ENCODE measurements at places on chromosomes 7 and 10.
A peak's percentile ranks its signal among the peaks of the same experiment; 100 is the strongest.

GRCh38 chr10:18313626-18314025 is 173.4 kb downstream of the CACNB2 start:
- peak overlapping the region; percentile 72 for H3K27ac ChIP-seq
- H3K36me3 ChIP-seq: no peaks in the 10 kb centered on the region
- DNase-seq: no peak
- no peak overlapping the region for H3K4me3 ChIP-seq

- DNase-seq: no peak
- H3K27me3 ChIP-seq: no peaks in the 10 kb centered on the region
- H3K4me3 ChIP-seq: no peak overlapping the region
- H3K36me3 ChIP-seq: no peaks in the 10 kb centered on the region
- H3K27ac ChIP-seq: no peak overlapping the region
- peaks cover 4% of the 10 kb centered on the region for H3K4me1 ChIP-seq
Measured at GRCh38 chr10:3827266-3827665, 42.3 kb upstream of the KLF6 start.

DNA sequence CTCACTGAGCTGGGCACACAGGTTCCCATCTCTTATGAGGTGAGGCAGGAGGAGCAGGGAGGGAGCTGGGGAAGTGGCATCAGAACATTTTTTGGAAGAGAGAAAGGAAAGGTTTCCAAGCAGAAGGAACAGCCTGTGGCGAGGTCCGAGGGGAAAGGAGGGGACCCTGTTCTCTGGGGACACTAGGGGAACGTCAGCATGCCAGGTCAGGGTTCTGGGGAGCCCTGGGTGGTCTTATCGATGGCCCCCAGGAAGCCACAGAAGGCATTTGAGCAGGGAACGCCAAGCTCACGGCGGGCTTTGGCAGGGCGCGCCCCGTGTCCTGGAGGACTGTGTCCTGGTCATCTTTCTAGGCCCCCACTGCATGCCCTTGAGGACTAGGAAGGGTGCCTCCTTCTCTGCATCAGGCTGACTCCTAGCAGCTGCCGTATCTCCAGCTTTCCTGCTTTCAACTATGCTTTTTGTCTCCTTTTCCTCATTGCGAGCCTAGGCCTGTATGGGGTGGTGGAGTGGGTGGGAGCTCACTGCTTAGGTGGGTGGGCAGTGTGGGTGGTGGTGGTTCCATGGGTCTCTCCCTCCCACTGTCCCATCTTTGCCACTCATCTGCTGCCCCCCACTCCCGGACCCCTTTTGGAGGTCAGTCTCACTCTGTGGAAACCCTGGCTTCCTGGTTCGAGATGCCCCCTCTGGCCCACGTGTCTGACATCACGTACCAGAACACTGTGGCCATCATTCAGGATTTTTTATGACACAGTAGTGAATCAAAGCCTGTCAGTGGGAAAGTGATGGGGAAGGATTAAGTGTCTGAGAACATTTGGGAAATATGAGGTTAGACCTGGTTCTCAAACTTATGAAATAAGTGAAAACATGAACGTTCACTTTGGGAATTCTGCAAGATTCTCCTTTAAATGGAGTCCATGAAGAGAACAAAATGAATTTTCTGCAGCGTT is 89.1 kb downstream of the CUX1 start:
- no peak overlapping the region for H3K27ac ChIP-seq
- no peaks in the 10 kb centered on the region for H3K36me3 ChIP-seq
- no peak for DNase-seq

GRCh38 chr7:100563809-100564400 is 9.8 kb downstream of the SAP25 start:
- no peaks in the 10 kb centered on the region for H3K36me3 ChIP-seq
- no peaks in the 10 kb centered on the region for H3K4me1 ChIP-seq

GRCh38 chr10:9707216-9707615 is 1310.5 kb upstream of the CELF2 start:
- H3K27ac ChIP-seq: no peak overlapping the region
- no peak for DNase-seq
- no peaks in the 10 kb centered on the region for H3K27me3 ChIP-seq

DNA sequence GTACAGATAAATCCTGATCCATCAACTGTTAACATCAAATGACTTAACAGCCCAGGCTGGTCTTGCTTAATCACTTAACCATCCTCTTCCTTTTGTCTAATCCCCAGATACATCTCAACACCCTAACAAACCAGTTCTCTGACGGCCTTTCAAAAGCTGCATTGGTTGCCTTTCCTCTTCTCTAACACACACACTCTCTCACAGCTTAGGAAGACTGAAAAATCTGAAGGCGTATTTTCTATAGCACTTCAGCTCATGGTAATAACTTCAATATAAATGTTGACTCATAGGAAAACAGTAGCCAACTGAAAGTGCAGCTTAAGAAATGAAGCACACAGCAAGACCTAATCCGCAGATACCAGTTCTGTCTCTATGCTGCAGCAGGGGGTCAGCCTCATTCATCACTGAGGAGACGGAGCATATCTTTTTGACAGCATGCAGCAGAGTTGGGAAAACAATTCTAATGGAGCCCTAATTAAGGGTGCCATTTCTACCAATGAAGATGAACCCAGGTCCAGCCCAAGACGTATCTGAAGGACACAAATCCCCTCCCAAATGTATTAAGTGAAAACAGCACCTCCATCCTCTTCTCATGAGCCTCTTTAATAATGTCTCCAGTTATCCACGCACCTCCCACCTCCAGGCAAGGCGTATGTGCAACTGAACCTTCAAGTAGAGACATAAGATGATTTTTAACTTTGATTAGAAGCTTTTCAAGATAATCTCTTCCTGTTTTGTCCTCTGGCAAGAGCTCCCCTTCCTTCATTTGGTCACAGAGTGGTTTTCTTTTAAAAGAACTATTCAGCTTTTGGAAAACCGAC is 211.7 kb upstream of the NFE2L3 start:
- no peaks in the 10 kb centered on the region for H3K36me3 ChIP-seq
- no peaks in the 10 kb centered on the region for H3K27me3 ChIP-seq
- no peaks in the 10 kb centered on the region for H3K4me1 ChIP-seq
- H3K4me3 ChIP-seq: no peak overlapping the region

- no peaks in the 10 kb centered on the region for H3K27me3 ChIP-seq
- no peak overlapping the region for H3K4me3 ChIP-seq
- no peaks in the 10 kb centered on the region for H3K36me3 ChIP-seq
- no peaks in the 10 kb centered on the region for H3K4me1 ChIP-seq
- no peak overlapping the region for H3K27ac ChIP-seq
Measured at GRCh38 chr10:74575191-74575720, 251.1 kb upstream of the KAT6B start.
